Epithelial cell of alveolus of lung (primary cell): ENCODE measurements at places on chromosomes 4 and X. TPM values are rescaled to one million over a fixed set of nuclear protein-coding genes. Genes with fewer than 3 reads are reported as not detected.

S100G gene
- total RNA-seq = not detected in 2 replicates

BEX4 gene
- total RNA-seq = 20.3 and 21.2 TPM in 2 replicates

PCDH18 gene
- total RNA-seq = 59.1 and 665 TPM in 2 replicates

PAGE2B gene
- total RNA-seq = not detected in 2 replicates

PRKX gene
- 9.6 and 13.7 TPM in 2 replicates for total RNA-seq
